ENCODE measurements at places on chromosomes 4 and X.
A peak's percentile ranks its signal among the peaks of the same experiment; 100 is the strongest.

DNA sequence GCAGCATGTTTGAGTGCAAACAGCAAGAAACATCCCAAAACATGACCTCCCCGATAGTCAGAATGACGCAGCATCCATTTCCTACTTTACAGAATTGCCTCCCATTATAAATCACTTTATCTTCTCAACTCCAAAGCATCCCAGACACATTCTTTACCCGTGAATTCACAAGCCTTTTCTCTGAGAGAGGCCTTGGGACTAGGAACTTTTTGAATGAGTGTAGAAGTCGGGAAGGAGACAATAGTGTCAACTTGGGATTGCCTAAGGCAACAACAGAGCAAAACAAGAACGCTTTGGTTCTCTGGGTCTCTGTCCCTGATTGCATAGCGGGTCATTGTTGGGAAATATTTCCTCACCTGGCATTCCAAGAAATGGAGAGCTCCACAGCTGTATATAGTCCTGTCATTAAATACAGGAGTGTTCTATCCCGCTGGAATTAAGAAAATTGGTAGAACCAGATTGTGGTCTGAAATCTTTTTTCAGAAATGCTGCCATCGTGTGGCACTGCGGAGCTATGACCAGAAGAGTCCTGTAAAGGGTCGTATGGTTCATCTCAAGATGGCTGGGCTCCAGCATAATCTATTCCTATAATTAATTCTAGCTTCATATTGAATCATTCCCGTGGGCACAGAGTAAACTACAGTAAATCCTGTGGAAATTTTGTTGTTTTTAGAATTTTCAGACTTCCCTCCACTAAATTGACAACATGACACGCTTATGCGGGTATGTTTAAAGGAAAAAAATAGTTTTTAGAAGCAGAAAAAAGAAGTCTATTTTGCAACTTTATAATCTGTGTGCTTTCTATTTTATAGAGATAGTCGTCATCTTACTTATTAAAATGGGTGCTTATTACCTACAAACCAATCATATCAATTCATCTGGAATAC lies 2.0 kb upstream of the SPP1 start:
- DNase-seq, result peak; percentile 46

GRCh38 chrX:7286168-7286837 lies 138.3 kb upstream of the PUDP start:
- no peak for DNase-seq

DNA sequence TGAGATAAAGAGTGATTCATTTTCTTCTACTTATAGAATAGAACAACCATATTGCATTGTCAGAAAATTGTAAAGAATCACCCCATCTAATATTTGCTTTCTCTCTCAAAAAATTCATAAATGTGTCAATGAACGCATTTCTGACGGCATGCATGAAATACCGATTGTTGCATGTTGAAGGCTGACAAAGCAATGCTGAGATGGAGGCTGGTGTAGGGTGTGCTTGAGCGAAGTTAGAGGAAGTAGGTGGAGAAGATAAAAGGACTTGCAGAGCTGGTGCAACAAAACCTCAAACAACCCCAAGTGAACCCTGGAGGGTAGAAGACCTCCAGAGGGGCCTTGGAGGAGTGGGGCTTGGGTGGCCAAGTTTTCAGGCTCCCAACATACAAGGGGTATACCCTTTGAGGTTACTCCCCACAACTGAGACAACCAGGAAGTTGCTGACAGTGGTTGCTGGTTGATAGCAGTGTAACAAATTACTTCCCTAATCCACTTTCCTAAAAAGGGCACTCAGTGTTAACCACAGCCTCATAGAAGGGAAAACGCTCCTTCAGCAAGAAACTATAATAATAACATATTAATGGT lies 452.7 kb downstream of the NLGN4X start:
- no peak for DNase-seq

GRCh38 chr4:84852081-84852480 lies 114.4 kb downstream of the WDFY3 start:
- no peak for DNase-seq

DNA sequence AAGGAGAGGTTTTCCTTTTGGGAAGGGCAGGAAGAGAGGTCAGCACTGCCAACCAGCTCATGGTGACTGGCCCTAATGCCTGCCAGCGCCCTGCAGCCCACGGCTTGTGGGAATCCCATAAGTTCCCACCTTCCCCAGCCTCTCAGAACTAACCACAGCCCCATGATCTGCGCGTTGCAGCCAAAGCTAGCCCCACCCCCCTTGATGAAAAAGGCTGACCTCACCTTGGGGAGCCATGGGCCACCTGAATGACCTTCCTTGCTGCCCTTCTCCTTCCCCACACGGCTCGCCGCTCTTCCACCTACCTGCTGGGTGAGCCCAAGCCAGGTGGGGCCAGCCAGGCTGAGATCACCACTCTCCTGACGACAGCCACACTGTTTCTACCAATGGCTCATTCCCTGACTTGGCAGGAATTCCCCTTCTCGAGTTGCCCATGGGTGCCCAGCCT lies 3.9 kb upstream of the ELF4 start:
- peak; percentile 42 for DNase-seq

DNA sequence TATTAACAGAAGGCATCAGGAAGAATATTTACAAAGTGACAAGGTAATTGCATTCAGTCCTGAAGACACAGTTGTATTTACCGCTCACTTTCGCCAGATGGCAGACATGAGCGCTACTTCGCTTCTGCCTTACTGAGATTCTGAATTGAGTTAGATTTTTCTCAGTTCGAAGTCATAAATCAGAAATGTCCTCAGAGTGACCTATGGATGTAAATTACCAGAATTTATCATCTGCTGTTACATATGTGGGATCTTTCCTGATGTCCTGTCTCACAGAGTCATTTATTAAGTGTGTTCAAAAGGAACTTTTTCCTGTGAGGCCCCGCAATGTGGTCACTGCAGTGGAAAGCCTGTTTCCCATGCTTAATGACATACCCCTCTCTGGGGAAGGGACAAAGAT lies 97.3 kb upstream of the DCLK2 start:
- DNase-seq, result peak; percentile 45

- no peak for DNase-seq
Observed at GRCh38 chr4:133498149-133498548, 349.1 kb downstream of the PCDH10 start.

DNA sequence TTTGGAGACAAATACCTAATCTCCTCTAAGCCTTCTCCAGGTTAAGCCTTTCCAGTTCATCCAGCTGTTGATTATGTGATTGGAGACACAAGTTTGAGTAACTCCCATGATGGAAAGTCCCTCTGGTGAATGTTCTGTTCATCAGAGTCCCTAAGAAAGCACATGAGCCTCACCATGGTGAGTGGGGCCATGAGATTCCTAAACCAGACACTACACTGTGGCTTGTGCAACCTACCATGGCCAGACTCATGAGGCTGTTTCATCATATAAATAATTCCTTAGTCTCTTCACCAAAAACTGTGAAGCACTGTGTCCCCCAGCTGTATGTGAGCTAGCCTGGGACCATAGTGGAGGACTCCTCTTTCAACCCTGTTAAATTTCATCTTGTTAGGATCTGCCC lies 14.4 kb downstream of the PKD2 start:
- DNase-seq, result no peak

DNA sequence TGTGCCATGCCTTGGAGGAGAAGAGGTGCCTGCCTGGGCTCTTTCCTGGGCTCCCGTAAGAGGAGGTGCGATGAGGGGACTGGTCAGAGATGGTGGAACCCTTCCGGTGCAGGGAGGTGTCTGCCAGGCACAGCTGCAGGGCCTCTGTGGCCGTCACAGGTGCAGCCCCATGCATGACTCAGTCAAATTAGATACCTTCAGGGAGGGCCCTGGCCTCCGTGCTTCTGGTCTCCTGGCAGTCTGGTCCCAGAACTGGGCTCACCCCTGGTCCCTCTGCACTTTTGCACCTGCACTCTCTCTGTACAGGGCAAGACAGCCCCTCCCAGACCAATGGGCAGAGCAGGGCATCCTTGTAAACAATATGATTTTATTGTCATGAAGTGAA lies 49.9 kb upstream of the LRPAP1 start:
- DNase-seq, result no peak

DNA sequence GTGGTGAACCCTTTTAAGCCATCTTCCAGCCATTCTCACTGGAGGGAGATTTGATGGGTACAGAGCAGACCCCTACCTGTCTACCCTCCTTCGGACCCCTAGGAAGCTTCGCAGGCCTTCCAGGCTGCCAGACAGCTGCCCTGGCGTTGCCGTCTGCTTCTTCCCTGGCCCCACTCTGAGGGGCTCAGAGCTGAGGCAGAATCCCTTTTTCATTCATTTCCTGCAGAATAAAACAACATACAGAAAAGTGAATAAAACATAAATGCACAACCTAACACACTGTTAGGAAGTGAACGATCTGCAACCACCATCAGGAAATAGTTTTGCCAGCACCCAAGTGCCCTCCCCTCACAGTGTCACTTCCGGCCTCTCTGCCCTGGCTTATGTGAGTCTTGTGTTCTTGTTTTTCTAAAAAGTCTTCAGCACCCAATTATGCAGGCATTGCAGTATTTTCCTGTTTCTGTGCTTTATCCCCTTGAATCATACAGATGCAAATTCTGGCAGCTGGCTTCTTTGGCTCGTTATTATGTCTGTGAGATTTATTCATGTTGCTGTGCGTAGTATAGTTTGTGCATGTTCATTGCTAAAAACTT lies 5.6 kb upstream of the ADD1 start:
- no peak for DNase-seq

DNA sequence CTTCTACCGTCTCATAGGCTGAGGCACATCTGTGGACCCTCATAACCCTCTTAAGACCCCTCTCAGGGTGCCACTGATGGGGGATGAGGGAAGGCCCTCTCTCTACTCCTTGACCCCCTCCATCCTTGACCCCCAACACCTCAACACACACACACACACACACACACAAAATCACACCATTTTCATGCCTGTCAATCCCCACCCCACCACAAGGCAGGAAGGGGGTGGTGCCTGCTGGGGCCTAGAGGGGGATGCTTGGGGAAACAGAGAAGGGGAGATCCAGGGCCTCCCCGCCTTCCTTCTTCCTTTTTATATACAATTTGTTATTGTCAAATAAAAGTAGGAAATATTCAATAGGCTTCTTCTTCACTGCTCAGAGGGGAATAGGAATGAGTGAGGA lies 1.2 kb upstream of the EBP start:
- DNase-seq, result no peak

GRCh38 chrX:130103605-130104004 lies 6.7 kb downstream of the ELF4 start:
- DNase-seq, result no peak

DNA sequence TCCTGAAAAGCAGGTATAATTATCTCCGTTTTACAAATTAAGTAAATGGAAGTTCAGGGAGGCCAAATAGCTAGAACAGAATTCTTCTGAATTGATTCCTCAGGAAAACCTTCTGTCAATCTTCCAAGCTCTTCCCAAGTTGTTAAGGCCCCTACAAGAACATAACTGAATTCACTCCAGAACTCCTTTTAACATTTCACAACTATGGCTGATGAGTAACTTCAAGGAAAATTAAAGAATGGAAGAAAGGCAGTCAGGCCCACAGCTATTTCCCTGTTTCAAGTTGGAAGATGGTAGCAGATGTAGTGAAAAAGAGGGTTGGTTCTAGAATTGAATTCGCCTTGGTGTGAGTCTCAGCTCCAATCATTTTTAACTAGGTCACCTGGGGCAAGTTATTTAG lies 15.9 kb downstream of the SETD7 start:
- no peak for DNase-seq

DNA sequence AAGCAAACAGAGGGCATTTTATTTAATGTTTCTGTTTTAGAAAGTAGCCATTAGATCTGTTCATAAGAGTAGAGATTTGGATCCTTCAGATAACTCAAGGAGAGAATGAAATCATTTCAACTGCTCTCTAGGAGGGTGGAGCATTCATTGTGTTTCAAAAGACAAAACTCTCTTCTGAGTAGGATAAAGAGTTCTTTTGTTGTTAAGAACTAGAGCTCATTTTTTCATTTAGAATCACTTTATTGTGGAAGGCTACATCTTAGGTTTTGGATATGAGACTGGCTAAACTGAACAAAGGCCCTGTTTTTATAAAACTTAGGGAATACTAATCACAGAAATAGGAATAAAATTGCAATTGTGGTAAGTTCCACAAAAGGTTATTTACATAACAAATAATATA lies 193.9 kb upstream of the PCDH10 start:
- no peak for DNase-seq

DNA sequence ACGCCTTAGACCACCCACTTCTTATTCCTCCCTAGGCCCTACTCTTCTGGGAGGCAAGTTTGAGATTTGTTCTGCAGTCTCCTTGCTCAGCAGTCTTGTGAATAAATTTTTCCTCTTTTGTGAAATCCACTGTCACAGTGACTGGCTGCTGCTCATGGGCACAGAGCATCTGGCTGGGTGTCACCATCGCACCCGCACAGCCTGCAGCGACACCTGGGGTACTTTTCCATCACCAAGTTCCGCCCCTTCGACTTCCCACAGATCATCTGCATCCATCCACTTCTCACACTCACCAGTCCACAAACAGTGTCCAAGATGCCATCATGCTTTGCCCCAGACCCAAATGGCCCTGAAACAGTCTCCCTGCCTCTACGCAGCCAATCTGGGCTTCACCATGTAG lies 36.4 kb upstream of the AFAP1 start:
- no peak for DNase-seq

DNA sequence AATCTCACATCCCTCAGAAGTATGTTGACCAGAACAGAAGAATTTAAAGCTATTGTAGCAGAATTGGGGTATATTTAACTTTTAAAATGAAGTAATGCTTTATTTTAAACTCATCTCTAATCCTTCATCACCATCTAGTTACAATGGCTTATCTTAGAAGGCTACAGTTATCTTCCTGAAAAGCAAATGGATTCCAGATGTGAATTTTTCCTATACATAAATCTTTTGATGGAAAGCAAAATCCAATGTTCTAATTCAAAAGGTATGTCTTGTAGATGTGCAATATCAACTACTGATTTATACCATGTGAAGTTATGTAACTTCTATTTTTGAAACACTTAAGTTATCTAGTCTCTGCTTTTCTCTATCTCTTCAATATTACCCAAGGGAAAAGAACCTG lies 47.6 kb downstream of the CCNG2 start:
- DNase-seq, result no peak

Data from RWPE1 (cell line).